ENCODE measurements at places on chromosomes 6 and 20.

DNA sequence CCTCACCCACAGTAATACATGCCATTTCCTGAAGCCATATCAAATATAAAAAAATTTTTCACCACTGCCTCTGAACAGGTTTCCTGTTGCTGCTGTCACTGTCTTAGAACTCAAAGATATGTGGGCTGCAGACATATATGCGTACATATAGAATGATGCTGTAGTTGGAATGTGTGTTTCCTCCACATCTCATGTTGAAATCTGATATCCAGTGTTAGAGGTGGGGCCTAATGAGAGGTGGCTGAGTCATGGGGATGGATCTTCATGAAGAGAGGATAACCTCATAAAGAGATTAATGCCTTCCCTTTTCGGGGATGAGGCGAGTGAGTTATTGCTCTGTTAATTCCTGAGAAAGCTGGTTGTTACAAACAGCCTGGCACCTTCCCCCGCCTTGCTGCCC is 7.7 kb upstream of the SCP2D1 start:
- DNase-seq: no peak

DNA sequence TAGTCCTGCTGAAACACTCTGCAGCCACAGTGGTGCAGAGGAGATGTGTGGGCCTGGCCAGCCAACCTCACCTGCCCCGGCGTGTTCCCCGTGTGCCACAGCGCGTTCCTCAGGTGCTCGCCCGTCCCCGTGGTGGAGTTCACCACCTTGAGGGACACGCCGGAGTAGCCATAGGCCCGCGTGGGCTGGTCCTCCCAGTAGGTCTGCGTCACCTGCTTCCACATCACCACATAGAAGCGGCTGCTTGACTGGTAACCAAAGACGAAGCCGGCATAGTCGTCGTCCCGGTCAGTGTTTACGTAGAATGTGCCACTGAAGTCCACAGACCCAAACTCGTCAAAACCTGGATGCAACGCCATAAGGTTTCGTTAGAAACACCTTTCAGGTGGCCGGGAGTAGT is 31.5 kb downstream of the THBS2 start:
- DNase-seq: no peak

GRCh38 chr20:3077618-3078134 is 6.3 kb downstream of the OXT start:
- no peak for DNase-seq

- no peak for DNase-seq
These were observed 431.9 kb downstream of the PKHD1 start for GRCh38 chr6:51655517-51655916.

GRCh38 chr6:118501765-118502164 is 46.3 kb upstream of the PLN start:
- no peak for DNase-seq

DNA sequence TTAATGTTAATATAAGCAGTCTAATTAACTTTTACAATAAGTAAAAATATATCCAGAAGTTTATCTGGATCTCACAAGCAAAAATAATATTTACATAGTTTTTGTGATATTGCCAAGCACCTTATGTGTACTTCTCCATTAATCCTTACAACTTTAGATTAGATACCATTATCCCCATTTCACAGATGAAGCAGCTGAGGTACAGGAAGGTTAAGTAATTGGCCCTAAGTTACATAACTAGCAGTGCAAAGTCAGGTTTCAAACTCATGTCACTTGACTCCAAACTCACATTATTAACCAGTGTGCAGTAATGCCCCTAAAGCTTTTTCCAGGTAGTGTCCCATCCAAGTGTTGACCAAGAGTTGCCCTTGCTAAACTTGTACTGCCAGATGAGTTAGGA is 248.6 kb upstream of the STXBP5 start:
- DNase-seq: no peak

DNA sequence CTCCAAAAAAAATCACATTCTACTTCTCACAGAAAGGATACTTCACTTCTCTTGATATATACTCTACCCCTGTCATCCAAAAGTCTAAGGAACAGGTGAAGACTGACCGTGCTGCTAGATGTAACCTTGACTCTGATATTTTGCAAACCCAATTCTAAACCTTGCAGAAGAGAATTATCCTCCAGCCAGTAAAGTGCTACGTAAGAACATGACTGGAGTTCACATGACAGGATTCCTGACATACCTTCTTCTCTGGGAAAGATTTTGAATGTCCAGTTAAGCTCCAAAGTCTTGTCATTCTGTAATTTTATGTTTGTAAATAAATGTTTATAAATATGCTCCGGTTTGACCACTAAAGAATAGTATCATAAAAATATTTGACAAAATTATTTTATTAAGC is 35.8 kb downstream of the BTBD9 start:
- no peak for DNase-seq

- no peak for DNase-seq
These were observed 266.8 kb upstream of the PLN start for GRCh38 chr6:118281291-118281690.

DNA sequence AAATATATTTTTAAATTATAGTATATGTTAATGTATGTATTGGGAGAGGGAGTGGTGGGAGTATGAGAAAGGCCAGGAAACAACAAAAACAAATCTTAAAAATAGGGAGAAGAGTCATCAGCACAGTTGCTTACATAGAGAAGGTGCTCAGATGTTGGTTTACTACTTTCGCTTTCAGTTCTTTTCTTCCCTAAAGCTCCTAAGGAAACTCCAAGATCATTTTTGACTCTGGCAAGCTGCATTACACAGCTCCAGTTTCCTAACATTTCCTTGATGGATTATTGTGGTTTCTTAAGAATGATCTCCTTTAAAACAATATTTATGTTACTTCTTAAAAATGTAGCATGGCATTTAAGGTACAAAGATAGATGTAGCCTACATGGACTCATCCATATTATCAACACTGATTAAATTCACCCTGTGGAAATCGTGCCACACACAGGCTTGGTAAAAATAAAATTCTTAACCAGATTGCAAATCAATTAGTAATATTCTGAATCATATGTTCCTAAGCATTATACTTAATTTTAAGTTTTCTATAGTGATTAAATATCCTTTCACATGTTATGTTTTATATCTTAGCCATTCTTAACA is 118.0 kb upstream of the MAN1A1 start:
- no peak for DNase-seq

GRCh38 chr6:11722220-11722619 is 56.4 kb downstream of the ADTRP start:
- no peak for DNase-seq

DNA sequence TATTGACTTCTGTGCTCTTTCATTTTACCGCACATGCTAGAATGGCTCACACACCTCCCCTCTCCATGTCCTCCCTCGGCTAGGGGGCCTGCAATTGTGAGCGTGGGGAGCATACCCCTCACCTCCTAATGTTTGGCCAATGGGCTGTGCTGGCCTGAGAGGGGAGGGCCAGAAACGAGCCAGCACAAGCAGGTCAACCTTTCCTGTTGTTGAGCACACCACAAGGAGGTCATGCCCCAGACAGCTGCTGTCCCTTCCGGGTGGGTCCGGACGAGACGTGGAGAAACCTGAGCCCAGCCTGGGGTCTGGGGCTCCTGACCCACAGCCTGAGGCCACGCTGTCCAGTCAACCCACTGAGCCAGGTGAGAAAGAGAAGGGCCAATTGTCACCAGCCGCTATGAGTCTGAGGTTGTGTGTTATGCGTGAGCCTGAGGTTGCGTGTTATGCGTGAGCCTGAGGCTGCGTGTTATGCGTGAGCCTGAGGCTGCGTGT is 77.4 kb downstream of the TTLL2 start:
- DNase-seq: no peak

DNA sequence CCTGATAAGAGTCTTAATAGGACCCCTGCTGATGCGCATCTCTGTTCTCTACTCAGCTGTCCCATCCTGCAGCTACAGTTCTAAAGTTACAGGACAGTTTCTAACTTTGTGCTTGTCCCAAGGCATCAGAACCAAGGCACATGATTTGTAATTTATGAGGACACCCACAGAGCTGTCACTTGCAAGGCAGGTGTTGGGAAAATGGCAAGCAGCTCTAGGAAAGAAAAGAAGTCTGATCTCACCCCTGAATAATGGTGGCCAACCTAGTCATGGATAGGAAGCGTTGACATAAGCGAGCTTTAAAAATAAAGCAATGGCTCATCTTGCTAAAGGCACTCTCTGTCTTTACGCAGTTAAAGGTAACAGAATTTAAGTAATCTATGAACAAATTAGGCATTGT is 127.6 kb upstream of the VGLL2 start:
- DNase-seq: no peak

DNA sequence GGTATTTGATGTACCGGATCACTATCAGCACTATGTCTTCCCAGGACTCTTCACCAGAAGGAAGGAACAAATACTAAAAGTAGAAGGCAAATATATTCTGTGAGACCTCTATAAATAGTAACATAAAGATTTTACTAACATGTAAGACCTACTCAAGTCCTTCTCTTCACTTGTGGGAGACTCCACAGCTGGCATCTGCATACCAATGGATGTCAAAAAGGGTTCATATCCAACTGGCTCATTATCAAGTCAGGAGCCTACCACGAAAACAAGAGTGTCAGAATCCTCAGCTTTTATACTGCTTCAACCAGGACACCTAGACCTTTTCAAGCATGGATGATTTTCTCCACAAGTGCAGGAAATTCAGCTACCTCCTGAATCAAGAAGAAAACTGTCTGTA is 20.0 kb upstream of the MARCKS start:
- DNase-seq: no peak

GRCh38 chr20:4951299-4951698 is 50.0 kb downstream of the SLC23A2 start:
- no peak for DNase-seq

GRCh38 chr6:139019722-139020121 is 8.8 kb upstream of the ABRACL start:
- no peak for DNase-seq

DNA sequence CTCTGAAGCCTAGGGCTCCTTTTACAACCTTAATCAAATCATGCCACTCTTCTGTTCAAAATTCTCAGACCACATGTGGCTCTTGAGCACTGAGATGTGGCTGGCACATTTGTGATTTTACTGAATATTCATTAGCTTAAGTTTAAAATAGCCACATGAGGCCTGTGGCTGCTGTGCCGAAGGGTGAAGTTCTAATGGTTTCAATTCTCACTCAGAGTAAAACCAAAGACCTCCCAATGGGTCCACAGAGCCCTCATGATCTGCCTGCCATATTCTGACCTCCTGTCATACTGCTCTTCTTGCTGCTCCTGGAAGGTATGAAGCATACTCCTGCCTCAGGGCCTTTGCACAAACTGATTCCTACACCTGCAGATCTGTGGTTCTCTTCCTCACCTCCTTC is 7.8 kb upstream of the CST3 start:
- no peak for DNase-seq

- DNase-seq: no peak
These were observed 16.8 kb downstream of the PHACTR2 start for GRCh38 chr6:143694560-143694959.

DNA sequence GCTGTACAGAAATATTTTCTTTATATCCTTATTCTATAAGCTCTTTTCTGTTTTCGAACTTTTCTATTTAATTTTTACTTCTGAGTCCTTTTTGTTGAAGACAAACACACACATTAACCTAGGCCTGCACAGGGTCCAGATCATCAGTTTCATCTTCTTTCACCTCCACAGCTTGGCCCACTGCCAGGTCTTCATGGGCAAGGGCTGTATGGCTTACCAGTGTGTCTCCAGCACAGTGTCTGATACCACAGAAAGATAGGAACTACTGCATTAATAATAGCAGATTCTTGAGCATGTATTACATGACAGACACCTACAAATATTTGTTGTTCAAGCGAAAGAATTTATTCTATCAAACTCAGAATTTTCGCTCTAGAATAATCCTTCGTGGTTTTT is 24.4 kb downstream of the QKI start:
- DNase-seq: peak; percentile 55

DNA sequence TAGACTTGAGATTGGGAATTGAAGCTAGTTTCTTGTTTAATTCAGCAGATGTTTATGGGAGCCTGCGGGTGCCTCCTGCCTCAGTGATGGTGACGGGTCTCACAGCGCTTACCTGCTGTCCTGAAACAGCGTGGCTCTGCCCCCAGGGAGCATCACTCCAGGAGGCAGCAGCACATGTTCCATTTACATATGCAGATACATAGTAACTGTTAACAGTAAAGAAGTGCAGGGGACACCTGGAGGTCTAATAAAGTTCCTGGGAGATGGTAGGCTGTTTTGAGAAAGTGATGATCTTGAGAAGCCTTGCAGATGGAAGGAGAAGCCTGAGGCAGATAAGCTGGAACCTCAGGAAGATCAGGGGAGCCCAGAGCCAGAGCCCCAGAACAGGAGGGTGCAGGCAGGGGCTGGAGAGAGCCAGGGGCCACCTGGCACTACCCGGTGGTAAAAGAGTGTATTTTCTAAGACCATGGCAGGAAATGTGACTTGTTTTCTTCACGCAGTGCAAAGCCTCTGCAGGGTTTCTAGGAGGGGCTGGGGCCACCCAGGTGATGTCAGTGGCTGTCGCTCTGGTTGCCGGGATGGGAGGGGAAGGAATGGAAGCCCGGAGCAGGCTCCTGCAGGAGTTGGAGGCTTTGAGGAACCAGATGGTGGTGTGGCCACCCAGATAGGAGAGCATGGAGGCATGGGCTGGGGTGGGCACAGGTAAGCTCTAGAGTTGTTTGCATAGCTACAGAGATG is 24.2 kb upstream of the KIF25 start:
- DNase-seq: no peak

DNA sequence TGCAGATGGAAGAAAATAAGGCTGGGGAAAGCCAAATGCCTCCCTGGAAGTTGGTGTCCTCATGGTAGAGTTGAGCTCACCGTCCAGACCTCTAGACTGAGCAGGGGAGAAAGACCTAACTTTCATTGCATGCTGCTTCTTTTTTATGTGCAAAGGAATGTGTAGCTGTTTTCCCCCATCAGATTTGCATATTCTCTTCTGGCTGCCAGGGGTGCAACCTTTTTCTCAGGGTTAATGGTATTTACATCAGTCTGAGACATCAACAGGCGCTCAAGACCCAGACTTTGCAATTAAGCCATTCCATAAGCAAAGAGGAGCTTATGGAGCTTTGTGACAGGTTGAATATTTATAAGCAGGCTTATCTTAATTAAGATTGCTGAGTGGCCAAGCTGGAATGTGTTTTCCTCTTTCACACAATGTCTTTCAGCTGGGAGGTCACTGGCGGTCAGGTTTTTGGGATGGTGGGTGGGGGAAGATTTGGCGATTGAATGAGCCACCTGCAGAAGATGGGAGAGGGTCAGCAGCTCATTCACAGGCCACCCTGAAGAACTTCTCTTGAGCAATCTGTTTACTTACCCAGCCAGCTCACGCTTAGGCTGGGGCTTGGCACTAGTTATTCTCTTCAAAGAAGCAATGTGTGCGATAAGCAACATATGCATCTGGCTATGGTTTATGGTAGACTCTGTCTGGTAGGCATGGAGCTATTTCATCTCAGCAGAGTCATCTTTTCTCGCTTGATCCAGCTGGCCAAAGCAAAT is 88.6 kb downstream of the SCP2D1 start:
- DNase-seq: no peak

- no peak for DNase-seq
These were observed 421.2 kb upstream of the JARID2 start for GRCh38 chr6:14824484-14825275.

GRCh38 chr6:137708481-137708880 is 158.6 kb upstream of the TNFAIP3 start:
- DNase-seq: no peak

Measured in stimulated activated CD8-positive, alpha-beta memory T cell treated with anti-CD3 and anti-CD28 coated beads, Interleukin-4, amount 100 ng/mL, for 48 hours (primary cell).